AG09309 (cell line): ENCODE measurements at places on chromosomes 16 and 17.
A peak's percentile ranks its signal among the peaks of the same experiment; 100 is the strongest.

DNA sequence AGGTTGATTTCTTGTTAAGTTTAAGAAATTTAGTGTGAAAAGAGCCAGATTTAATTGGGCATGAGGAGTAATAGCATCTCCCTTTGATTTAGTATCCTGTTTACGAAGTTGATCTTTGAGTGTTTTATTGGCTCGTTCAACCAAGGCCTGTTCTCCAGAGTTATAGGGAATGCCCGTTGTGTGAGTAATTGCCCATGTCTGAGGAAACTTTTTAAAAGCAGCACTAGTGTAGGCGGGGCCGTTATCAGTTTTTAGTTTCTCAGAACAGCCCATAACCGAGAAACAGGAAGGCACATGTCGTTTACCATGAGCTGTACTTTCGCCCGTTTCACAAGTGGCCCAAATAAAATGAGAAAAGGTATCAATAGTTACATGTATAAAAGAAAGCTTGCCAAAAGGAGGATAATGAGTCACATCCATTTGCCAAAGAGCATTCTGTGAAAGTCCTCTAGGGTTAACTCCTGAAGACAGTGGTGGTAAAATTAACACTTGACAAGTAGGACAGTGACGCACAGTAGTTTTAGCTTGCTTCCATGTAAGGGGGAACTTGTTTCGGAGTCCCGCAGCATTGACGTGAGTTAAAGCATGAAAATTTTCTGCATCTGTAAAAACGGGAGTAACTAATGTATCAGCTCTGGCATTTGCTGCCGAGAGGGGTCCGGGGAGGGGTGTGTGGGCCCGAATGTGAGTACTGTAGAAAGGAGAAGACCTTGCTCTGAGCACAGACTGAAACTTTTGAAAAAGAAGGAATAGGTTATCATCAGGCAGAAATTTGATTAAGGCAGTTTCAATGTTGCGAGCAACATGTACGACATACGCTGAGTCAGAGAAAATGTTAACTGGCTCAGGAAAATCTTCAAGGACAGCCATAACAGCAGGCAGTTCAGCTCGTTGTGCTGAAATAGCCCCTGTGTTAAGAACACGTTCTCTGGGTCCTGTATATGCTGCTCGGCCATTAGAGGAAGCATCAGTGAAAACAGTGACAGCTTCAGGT is 18.5 kb upstream of the KCTD5 start:
- peak; percentile 76 for DNase-seq

GRCh38 chr16:77449208-77449607 is 14.4 kb upstream of the ADAMTS18 start:
- no peak for DNase-seq

GRCh38 chr17:30947796-30948195 is 23.0 kb upstream of the RNF135 start:
- no peak for DNase-seq

GRCh38 chr17:40309949-40310510 is 1.1 kb downstream of the RARA start:
- DNase-seq: no peak

DNA sequence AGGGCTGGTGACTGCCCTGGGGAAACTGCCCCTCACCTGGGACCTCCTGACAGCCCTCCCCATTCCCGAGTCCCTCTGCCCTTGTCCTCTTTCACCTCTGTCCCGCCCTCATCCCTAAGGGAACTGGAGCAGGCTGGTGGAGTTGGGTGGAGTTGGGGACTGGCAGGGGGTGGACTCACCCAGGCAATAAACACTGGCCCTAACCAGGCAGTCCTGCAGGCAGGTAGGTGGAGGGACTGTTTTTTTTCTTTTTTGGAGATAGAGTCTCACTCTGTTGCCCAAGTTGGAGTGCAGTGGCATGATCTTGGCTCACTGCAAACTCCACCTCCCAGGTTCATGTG is 11.7 kb downstream of the GCGR start:
- no peak for DNase-seq

DNA sequence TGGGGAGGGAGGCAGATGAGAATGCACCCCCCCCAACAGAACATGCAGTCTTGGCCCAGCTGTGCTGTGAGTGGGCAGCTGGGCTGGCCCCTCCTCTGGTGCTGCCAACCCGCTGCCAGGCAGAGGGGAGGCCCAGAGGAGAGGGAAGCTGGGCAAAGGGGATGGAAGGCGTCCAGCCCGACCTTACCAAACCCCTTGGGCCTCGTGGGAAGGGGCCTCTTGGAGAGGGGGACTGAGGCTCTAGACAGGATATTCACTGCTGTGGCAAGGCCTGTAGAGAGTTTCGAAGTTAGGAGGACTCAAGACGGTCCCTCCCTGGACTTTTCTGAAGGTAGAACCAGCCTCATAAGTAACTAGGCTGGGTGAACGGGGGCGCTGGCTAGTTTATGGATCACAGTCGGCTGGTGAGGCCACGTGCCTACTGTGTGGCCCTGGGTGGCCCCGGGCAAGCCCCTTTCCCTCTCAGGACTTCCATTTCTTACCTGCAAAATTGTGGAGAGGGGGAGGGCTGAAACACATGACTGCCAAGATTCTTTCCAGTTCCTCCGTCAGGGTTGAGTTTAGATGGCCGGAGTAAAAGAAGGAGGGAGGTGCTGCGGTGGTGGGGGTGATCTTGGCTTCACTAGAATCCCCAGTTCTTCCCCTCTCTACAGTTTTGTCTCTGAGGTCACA is 857 bp upstream of the STAT5A start:
- DNase-seq: no peak

- DNase-seq: no peak
Measured at GRCh38 chr17:17020821-17021193, 21.4 kb upstream of the MPRIP start.

- DNase-seq: no peak
Measured at GRCh38 chr16:85838381-85838780, 38.9 kb downstream of the COX4I1 start.

DNA sequence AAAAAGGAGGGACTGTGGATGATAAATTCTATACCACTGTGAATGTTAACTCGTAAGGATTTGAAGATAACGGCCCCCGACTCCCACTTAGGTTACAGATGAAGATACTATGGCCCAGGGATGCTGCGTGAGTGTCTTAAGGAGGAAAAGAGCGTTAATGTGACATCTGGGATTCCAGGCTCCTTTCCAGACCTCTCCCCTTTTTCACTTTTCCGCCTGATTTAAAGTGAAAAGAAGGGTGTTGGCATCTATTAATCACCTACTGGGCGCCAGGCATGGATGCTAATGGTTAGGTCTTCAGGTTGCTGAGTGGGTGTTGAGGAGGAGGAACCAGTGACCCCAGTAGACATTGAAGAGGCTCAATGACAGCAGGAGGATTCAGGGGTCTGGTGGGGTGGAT is 117.8 kb downstream of the RBFOX1 start:
- DNase-seq: no peak

DNA sequence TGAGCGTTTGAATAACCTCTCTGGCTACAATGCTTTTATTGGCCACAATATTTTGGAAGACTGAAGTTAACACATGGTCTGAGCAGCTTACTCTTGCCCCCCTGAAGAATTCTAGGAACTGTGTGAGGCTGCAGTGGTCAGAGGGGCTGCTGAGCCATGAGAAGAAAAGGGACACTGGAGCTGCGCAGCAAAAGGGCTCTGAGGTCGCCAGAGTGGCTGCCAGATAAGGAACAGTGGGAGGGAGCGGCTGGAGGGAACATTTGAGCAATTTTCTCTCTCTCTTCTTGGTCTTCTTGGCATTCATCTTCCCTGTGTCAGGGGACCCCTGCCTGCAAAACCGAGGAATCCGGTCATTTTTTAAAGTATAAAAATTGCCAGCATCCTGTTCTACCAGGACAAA is 66.1 kb downstream of the CPPED1 start:
- no peak for DNase-seq

DNA sequence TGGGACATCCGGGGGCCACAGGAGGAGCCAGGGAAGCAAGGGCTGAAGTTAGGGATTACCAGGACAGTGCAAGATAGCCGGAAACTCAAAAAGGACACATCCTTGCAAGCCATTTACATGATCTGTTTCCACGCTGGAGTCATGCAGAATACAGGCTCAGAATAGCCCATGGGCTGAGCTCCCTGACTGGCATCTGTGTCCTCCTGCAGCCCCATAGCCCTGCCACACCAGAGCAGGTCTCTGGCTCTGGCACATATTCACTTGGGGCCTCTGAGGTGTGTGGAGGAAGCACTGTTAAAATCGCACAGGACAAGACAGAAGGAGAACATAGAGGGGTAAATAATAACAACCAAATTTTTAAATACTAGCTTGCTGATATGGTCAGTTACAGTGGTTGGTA is 65.8 kb downstream of the ELAC2 start:
- no peak for DNase-seq

DNA sequence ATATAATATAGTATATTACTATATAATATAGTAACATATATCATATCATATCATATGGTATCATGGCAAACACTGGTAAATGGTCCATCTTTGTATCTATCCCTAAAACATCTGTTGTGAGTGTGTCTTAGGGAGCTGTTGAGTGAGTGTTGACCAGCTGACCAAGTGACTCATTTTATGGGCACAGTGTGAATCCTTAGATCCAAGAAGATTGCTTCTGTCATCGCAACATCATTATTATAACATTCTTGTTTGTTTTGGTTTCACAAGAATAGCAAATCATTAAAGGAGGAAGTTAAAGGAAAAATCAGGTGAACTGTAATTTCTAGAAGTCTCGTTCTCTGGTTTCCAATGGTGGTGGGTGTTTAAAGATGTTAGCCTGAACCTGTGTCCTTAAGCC is 11.7 kb upstream of the MAF start:
- peak; percentile 24 for DNase-seq

DNA sequence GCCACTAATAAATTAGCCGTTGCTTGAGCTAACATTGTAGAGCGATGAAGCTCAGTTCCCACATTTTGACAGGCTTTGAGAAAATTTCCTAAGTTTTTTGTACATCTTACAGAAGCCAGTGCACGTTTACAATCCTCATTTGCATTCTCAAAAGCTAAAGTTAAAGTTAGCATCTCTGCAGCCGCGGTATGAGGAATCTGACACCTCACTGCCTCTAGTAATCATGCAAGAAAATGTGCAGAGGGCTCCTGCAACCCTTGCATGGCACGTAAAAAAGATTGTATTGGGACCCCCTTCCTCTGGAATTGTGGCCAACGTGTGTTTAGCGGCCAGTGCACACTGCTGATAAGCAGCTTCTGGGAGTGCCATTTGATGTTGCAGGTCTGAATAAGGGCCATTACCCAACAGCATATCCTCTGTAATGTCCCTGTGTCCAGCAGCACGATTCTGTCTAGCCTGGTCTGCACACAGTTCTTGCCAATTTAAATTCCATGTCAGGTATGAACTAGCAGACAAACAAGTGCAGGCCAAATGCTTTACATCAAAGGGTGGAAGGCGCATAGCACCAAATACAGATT is 12.4 kb upstream of the ZNF689 start:
- DNase-seq: no peak

GRCh38 chr17:79388556-79389295 is 222.1 kb downstream of the RBFOX3 start:
- no peak for DNase-seq

DNA sequence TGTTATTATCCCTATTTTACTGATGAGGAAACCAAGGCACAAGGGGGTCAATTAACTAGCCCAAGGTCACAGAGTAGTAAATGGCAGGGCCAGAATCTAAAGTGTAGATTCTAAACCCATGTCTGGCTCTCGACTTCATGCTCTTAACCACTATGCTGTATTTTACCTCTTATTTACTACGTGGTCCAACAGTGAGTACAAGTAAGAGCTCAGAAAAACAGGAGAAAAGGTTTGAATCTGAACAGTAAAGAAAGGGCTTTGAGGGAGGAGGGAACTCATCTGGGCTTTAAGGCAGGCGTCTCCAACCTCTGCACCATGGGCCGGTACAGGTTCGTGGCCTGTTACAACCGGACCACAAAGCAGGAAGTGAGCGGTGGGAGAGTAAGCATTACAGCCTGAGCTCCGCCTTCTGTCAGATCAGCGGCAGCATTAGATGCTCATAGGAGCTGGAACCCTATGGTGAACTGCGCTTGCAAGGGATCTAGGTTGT is 62.9 kb downstream of the SMURF2 start:
- no peak for DNase-seq

GRCh38 chr16:21560462-21560861 is 38.9 kb upstream of the METTL9 start:
- DNase-seq: no peak

- no peak for DNase-seq
Measured at GRCh38 chr17:50659179-50659578, 24.5 kb downstream of the ABCC3 start.

GRCh38 chr17:68588362-68588761 is 12.8 kb downstream of the FAM20A start:
- DNase-seq: no peak

DNA sequence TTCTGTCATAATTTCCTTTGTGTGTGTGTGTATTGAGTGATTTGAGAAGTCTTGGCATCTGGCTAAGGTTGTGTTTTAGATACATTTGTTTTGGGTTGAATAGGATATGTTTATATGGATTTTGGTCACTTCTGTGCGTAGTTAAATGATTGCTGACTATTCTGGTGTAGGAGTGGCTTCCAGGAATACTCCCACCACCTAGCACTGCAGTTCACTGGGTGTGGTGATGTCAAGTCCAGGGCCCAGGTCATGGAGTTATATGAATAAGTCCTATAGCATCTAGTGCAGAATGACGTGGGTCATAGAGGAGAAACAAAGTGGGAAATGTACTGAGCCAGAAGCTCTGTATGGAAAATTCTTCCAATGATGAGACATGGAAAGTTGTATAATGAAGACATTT is 465.4 kb upstream of the CCL2 start:
- no peak for DNase-seq

DNA sequence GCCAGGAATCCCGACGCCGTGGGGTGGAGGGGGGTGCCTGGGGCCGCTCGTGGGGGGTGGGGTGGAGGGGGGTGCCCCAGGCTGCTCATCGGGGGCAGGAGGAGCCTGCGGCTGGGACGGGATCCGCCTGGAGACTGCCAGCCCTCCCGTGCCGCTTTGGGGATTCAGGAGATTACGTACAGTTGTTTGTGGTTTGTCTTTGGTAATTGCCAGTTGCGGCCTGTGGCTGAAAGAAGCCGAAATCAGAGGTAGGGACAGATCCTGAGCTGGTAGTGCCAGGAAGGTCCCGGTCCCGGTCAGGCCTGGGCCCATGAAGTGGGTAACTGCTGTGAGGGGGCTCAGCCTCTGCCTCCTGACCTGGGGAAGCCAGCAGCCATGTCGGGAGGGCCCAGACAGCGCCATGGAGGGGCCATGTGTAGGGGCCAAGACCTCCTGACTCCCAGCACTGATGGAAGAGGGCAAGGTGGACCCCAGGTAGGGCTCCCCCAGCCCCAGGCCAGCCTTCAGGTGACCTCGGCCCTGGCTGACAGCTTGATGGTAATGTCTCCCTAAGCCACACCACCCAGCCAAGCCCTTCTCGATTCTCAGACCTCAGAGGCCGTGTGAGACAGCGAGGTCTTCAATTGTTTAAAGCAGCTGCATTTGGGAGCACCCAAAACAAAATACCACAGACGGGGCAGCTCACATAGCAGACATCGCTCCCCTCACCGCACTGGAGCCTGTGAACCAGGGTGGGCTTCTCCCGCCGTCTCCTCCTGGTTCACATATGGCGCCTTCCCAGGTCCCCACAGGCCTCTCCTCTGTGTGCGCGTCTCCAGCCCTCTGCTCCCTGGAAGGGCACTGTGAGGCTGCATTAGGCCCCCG is 34.9 kb upstream of the SSTR5 start:
- DNase-seq: no peak

GRCh38 chr16:89517128-89517527 is 8.9 kb downstream of the SPG7 start:
- DNase-seq: no peak

GRCh38 chr16:84582958-84583516 is 34.8 kb downstream of the COTL1 start:
- DNase-seq: no peak

- DNase-seq: no peak
Measured at GRCh38 chr17:61444831-61445230, 7.4 kb upstream of the TBX4 start.

- no peak for DNase-seq
Measured at GRCh38 chr16:79838496-79839259, 238.1 kb upstream of the MAF start.
